ENCODE measurements at places on chromosomes 4 and X. TPM values are rescaled to one million over a fixed set of nuclear protein-coding genes. Genes with fewer than 3 reads are reported as not detected.

CDKL5 gene
- 2.5 TPM for total RNA-seq

GRCh38 chrX:18668071-18668835, 3.7 kb downstream of the RS1 start:
- no peak for DNase-seq

DNA sequence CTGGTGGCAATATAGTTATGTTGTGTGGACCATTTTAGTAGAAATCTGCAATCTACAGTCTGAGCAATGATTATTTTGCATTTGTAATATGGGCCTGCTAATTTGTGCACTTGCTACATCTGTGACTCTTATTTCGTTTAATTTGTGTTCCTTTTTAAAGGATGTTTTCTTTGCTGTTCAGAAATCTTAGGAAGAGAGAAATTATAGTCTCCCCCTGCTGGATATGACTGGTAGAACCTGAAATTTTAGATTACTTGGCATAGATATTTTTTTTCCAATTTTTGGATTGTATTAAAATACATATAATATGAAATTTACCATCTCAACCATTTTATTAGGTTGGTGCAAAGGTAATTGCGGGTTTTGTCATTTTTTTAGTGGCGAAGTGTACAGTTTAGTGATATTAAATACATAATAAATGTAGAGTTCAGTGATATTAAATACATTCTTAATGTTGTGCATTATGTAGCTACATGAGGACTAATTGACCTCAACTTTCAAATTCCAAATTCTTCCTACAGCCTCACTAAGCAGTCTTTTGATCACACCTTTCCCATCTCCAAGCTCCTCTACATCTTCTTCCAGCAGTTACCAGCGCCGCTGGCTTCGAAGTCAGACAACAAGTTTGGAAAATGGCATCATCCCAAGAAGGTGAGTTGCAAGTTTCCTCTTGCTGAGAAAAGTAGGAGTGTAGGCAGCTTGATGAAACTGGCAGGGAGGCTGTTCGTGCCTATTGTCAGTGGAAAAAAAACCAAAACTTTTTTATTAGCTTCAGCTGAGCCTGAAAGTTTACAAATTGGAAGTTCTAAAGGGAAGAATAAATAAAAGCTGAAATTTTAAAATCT, 82.2 kb downstream of the FNIP2 start:
- no peak for DNase-seq

IQSEC2 gene
- total RNA-seq = 3.9 TPM

- no peak for DNase-seq
Observed at GRCh38 chr4:123107444-123108252, 185.3 kb upstream of the NUDT6 start.

DNA sequence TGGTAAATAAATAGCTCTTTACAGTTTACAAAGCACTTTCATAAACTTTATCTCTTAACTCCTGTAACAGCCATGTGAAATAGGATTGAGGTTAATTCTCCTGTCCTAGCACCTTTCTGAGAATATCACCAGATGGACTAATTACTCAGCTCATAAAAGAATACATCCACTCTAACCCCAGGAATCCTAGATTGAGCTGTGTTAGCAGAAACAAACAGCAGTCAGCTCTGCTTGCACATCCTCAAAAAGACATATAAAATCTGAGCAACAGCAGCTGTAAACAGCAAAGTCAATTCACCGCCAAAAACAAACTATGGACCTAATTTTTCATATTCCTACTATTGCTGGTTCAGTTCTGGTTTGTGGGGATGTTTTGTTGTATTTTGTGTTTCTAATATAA, 182.8 kb downstream of the QDPR start:
- no peak for DNase-seq

LANCL3 gene
- 0.99 TPM for total RNA-seq

- no peak for DNase-seq
Observed at GRCh38 chr4:151753056-151753455, 7.8 kb downstream of the GATB start.

DNA sequence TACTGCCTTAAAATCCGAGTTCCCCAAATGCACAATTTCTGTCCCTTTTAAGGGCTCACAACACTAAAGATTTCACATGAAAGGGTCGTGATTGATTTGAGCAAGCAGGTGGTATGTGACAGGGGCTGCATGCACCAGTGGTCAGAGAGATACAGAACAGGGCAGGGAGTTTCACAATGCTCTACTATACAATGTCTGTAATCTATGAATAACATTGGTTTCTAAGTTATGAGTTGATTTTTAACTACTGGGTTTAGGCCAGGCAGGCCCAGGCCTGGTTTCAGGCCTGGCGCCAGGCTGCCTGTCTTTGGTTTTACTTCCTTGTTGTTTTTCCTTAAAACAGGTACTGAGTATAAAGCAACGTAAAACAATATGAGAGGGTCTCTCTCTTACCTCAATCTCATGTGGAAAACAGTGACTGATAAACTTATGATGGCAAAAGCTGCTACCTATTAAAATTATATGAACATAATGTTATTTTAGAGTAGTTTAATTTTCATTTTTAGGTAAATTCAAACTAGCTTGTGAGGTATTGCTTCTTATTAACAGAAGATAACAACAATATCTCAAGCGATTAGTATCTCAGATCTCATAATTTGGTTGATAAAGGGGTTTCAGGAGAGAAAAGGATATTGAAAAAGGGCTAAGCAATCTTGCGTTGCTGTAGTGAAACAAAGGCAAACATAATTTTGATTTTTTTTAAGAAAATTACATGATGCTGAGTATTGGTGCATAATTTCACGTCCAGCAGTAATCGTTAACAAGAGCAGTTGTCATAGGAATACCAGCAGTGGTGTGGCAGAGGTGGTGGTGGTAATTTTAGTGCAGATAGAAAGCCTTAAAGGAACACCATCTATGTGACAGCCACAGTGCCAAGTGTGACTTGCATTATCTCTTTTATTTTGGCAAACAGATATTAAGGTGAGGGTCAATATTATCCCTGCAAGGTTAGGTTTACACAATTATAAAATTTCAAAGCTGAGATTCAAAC, 944.4 kb upstream of the GRID2 start:
- no peak for DNase-seq

- no peak for DNase-seq
Observed at GRCh38 chr4:141016117-141016798, 117.0 kb downstream of the RNF150 start.

CXCL8 gene
- total RNA-seq = 311 TPM

DNA sequence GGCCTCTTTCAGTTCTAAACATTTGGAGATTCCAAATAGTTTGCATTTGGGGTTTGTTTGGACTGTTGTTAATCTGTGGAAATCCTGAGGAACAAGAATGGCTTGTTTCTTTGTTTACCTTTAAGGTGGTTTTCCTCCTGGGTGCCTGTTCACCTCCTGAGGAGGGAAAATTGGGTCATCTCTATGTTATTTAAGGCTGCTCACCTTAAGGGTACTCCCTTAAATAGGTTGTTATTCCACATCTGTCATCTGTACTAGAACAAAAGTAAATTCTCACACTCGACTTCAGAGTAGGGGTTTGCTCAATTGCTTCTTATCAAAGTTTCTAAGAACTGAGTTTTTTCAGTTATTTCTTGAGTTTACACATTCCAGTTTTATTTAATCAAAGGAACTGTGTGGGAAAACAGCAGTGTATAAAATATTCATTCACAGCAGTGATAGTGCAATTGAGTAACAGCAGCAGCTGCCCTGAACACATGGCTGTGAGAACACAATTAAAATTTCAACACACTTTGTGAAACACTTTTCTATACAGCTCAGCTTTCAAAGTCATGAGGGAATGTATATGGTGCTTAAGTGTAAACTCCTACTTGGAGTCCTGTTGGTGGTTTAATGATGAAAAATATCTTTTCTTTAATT, 238.5 kb upstream of the PGRMC2 start:
- DNase-seq = no peak

MCUB gene
- 73.6 TPM for total RNA-seq

DNA sequence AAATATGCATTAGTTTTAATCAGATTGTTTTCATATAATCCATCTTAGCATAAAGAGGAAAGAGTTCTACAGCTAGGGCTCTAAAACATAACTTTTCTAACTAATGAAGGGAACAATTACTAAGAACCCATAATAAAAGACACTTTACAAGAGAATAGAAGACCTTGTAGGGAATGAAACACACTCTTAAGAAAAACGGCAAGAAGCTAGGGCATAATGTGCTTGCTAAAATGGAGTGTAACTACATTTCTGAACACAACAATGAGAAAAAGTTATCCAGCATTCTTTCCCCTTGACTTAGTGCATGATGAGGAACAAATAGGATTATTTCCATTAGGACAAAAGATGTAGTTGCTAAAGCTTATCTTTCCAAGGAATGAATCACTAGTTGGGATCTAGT, 54.6 kb downstream of the ARHGAP6 start:
- DNase-seq = no peak

GRCh38 chrX:10399043-10399741, 221.2 kb downstream of the MID1 start:
- DNase-seq = no peak

- no peak for DNase-seq
Observed at GRCh38 chr4:7995135-7995534, 55.5 kb upstream of the AFAP1 start.

FAM9C gene
- total RNA-seq = not detected

- DNase-seq = no peak
Observed at GRCh38 chr4:73883306-73883705, 14.1 kb downstream of the CXCL1 start.

DNA sequence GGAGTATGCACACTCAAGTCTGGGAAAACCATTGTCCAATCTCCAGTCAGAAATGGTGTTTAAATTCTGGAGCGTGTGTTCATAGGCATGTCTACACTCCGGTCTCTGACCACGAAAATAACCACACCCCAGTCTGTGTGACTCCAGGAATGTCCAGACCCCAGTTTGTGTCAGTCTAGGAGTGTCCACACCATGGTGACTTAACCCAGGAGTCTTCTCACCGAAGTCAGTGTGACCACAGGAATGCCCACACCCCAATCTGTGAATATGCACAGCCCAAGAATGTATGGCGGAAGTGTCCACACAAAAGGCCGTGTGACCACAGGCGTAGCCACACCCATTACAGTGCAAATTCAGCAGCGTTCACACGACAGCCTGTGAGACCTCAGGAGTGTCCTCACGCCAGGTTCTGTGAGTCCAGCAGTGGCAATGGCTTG, 11.4 kb downstream of the FTSJ1 start:
- no peak for DNase-seq

GRCh38 chrX:154049209-154050112, 29.8 kb upstream of the IRAK1 start:
- no peak for DNase-seq

DNA sequence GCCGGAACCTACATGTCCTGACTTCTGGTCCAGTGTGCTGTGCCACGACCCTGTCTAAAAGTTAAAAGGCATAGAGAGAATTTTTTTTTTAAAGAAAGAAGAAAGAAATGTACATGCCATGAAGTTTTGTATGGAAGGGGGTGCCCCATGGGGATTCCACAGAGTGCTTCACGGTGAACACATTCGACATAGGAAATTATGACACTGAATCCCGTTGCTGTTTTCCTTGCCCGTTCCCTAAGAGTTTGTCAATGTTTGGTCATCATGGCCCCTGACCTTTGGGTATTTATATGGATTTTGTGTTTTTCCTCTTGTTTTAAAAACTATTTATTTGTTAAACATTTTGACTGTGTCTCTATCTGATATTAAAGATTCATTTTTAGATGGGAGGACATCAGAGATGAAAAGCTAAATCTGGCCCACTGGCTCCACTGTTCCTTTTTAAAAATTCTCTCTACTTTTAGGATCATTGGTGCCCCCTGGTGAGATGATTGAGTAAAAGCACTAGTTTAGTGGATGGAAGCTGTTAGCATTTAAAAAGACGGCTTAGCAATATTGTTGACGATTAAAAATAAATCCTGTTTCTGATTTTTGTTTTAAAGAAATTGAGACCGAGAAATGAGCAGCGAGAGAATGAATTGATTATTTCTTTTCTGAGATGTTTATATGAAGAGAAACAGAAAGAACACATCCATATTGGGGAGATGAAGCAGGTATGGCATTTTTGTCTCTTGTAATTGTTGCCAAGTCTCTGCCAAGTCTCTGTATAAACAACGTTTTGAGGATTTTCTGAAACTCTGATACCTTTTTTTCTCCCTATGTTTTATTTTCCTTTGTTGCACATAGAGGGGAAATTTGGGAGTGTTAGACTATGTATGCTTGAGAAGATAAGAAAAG, 75.0 kb downstream of the PTTG2 start:
- peak; percentile 24 for DNase-seq

GRCh38 chr4:48175328-48175727, 41.3 kb upstream of the TXK start:
- DNase-seq = no peak

DNA sequence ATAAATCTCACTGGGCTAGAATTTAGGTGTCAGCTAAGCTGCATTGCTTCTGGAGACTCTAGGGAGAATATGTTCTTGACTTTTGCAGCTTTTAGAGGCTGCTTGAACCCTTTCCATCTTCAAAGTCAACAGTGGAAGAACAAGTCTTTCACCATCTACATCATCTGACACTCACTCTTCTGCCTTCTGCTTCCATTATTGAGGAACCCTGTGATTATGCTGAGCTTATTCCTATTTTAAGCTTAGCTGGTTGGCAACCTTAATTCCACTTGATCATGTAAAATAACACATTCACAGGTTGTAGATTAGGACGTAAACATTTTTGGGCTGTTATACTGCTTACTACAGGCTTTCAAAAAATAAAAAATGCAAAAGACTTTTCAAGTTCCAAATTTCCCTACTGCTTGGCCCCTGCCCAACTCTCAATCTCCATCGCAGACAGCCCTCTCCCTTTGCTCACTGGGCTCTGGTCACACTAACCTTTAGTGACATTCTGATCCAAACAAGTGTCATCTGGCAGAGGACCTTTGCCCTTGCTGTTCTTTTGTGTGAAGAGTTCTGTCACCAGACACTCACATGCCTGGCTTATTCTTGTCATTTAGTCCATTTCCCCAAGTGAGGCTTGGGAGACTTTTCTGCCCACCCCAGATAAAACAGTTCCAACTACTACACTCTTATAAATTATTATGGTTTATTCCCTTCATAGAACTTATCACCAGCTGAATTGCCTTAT, 1056.0 kb downstream of the STIM2 start:
- no peak for DNase-seq

DNA sequence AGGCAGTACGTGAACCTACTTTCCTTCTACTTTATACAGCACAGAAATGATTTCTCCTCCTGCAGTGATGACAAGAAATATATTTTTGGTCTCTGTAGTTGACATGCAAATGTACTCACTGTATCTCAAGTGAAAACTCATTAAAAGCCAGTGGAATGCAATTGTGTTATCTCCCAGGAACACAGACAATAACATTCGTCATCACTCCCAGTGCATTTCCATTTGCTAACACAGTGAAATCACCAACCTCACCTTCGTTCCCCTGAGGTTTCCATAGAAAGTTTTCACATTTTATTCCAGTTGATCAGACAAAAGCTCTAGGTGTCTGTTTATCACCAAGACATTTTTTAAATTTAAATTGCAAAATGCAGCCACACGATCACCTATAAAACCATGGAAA, 2.5 kb upstream of the SPANXD start:
- DNase-seq = no peak

DNA sequence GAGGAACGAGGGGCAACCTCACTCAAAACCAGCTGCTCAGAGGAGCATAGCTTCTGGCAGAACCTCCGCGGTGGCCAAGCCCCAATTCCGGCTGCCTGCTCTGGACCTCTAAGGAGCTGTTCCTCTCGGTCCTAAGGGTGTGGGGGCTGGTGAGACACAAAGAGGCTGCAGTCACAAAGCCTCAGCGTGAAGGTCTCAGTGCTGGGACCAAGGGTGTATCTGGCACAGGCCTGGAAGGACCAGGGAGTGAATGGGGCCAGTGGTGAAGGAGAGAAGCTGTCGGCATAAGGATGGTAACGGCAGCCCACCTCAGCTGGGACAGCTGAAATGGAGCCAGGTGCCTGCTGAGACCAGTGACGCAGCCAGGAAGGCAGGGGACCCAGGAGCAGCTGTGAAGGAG, 5.3 kb downstream of the PDE6B start:
- DNase-seq = no peak

All from pulmonary artery endothelial cell (primary cell).